ENCODE measurements at places on chromosomes 7 and 10. TPM values are rescaled to one million over a fixed set of nuclear protein-coding genes. Genes with fewer than 3 reads are reported as not detected.

GRCh38 chr10:29784175-29784773 lies 149.5 kb upstream of the SVIL start:
- peak; percentile 99 for DNase-seq

Gene TUBAL3
- not detected for total RNA-seq

DNA sequence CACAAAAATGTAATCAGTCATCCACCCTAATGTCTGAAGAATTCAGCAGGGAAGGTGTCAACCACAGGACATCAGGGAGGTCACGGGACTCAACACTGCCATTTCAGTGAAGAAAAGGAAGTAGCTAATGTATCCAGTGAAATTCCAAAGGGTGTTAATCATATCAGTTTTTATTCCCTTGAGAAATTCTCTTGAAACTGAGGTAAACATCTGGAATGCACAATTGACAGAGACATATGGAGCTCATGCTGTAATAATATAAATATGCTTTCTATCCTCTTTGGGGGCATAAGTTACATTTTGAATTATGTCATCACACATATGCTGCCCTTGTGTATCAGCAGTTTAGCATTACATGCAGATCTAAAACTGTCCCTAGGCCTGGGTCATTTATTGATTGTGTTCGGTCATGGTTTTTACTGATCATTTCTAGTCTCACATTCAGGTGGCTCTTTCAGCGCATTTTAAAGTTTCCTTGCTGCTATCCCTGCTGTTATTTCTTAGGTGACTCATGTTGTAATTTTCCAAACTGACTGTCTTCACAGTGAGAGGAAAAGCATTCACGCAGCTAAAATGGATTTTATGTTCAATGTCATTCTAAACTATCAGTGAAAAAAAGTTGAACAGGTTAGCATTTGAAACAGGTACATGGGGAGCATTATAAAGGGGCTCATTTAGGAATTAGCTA lies 273.9 kb downstream of the TSPAN12 start:
- no peak for DNase-seq

GRCh38 chr10:48802611-48803071 lies 118.0 kb downstream of the WDFY4 start:
- DNase-seq: no peak

Gene ZNF239
- total RNA-seq: 6.8 TPM

Gene FFAR4
- total RNA-seq: not detected

Gene LIPF
- not detected for total RNA-seq

DNA sequence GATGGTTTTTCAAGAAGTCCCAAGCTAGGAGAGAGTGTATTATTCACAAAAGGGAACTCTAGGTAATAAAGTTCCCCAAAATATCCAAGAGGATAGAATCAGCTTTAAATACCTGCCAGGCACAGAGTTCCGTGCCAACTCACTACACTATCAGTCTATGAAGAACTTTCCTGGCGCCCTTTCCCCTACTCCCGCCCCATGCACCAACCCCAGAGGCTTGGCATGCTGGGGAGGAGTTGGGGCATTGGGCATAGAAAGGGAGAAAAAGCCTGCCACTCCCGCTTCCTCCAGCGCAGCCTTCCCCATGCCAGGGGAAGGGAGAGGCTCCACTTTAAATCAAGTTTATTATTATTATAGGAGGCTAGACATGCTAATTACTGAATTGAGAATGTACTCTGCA lies 54.9 kb downstream of the ZNF800 start:
- DNase-seq: no peak

- no peak for DNase-seq
These were observed 240.8 kb upstream of the POM121L12 start for GRCh38 chr7:52794621-52795020.

- DNase-seq: peak; percentile 98
These were observed 192.5 kb upstream of the PRSS1 start for GRCh38 chr7:142556740-142557139.

Gene EPHB4
- total RNA-seq: 4.3 TPM

- no peak for DNase-seq
These were observed 26.5 kb downstream of the ADRA2A start for GRCh38 chr10:111103196-111103840.

DNA sequence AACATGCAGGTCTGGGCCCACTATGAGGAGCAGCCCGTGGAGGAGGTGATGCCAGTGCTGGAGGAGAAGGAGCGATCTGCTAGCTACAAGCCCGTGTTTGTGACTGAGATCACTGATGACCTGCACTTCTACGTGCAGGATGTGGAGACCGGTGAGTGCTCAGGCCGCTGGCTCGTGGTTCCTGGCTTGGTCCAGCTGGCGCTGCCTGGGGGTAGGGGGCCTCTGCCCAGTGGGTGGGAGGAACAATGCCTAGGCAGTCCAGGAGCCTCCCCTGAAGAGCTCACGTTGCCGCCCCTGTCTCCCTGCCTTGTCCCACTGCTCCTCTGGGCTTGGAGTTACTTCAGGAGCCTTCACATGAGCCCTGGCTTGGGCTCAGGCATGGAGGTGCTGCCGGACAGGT lies 50.1 kb upstream of the LRRC4 start:
- DNase-seq: no peak

- no peak for DNase-seq
These were observed 29.6 kb downstream of the ABCB4 start for GRCh38 chr7:87445897-87446296.

Gene NPC1L1
- total RNA-seq: not detected

DNA sequence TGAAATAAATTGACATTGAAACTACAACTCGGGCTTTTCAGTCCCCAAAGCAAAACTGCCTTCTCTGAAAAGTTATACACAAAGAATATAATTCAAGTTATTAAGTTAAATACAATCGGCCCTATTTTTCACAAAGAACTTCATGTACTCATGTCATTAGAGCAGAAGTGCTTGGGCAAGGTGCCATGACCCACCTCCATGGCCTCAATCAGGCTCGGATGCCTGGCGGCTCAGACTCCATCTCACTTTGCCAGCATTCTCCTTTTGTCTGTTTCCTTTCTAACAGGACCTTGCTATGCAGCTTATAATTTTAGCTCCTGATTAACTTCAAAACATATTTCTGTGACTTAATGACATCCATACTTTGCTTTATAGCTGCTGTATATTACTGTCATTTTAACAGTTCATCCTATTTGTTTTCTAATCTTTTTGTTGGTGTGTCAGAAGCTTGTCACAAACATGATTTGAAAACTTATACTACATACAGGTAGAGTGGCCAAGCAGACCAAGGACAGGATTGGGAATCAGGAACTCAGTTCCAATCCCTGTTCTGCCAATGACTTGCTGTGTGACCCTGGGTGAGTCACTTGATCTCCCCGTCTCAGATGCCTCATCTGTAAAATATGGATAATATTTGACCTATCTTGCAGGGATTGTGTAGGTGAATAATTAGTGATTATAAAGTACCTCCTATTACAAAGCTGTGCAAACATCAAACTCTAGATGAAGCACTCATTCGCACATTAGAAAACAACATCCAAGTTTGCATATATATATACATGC lies 60.8 kb upstream of the ITGA8 start:
- DNase-seq: no peak
